ENCODE measurements at places on chromosomes 16 and 17.

DNA sequence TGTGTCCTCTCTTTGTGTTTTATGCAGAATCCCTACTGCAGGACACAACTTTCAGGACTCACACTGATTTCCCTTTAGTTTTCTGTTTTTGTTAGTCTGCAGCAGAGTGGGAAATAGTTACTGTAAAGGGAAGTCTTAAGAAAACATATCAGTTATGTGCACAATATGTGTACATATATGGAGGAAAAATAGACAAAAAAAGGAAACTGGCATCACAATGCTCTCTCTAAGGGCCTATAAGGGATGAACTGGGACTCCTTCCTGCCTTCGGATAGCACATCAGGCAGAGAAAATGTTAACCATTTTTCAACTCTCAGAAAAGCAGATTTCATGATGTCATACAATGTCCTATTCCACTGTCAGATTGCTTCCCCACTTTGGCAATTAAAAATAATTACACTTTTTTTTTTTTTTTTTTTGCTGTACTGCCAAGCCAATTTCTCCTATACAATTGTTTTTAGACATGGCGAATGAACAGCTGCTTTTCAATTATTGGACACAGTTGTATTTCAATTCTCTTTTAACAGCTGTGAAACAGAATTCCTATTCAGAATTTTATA is 112.5 kb upstream of the KCNJ16 start:
- DNase-seq: no peak

- DNase-seq: no peak
Observed at GRCh38 chr17:31093866-31094599, 744 bp upstream of the NF1 start.

DNA sequence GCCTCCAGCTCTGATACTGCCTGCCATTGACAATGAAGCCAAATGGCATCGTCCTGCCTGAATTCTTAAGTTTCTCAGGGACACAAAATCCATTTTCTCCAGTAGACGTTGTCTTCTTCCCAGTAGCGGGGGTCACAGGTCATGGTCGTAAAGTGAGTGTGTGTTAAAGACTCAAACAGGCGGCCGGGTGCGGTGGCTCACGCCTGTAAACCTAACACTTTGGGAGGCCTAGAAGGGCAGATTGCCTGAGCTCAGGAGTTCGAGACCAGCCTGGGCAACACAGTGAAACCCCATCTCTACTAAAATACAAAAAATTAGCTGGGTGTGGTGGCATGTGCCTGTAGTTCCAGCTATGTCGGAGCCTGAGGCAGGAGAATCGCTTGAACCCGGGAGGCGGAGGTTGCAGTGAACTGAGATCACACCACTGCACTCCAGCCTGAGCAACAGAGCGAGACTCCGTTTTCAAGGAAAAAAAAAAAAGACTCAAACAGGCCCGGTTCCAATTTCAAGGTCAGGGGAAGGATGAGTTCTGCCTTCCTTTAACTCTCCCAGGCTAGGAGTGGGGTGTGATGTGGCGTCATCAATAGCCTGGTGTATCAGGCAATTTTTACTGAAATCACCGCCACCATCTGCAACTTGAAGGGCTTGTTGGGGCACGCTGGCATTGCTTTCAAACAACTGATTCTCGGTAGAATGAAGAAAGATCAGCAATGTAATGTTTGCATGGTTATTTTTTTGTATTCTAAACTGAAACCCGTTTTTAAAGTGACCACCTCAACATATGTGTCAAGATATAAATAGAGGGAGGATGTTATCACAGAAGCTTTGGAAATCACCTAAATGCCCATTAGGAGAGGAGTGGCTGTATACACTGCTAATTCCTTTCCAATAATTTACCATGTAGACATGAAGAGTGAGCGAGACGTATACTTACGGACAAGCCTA is 91.0 kb downstream of the WSCD1 start:
- no peak for DNase-seq

GRCh38 chr17:1078831-1079561 is 82.1 kb downstream of the TIMM22 start:
- DNase-seq: no peak

- no peak for DNase-seq
Observed at GRCh38 chr17:79045001-79045729, 21.2 kb downstream of the C1QTNF1 start.
